ENCODE measurements at places on chromosomes 11 and 22. TPM values are rescaled to one million over a fixed set of nuclear protein-coding genes. Genes with fewer than 3 reads are reported as not detected.

- no peak overlapping the region for H3K4me3 ChIP-seq
- H3K27me3 ChIP-seq: no peaks in the 10 kb centered on the region
- no peaks in the 10 kb centered on the region for H3K4me1 ChIP-seq
Measured at GRCh38 chr11:25961539-25961938, 370.4 kb upstream of the ANO3 start.

DNA sequence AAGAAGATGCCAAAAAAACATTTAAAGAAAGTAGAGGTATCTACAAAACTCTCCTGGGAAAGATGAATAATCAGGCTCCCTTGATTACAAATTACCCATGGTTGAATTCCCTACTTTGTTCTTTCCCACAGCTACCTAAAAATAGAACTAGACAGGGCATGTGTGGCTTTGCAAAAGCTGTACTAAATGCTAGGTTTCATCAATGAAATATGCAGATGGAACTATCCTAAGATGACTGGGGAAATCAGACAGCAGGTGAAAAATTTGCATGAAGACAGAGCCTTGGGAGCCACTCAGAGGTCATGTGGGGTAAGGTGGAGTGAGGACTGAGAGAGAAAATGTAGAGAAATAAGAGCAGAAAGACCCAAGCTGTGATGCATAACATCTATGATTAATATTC is 14.7 kb downstream of the LAYN start:
- no peak overlapping the region for H3K4me3 ChIP-seq
- no peaks in the 10 kb centered on the region for H3K27me3 ChIP-seq
- no peaks in the 10 kb centered on the region for H3K36me3 ChIP-seq
- H3K4me1 ChIP-seq: peaks cover 9% of the 10 kb centered on the region

GRCh38 chr11:118015385-118015841 is 29.2 kb downstream of the IL10RA start:
- no peaks in the 10 kb centered on the region for H3K36me3 ChIP-seq
- no peak overlapping the region for H3K27ac ChIP-seq
- peaks cover 63% of the 10 kb centered on the region for H3K27me3 ChIP-seq
- H3K4me1 ChIP-seq: no peaks in the 10 kb centered on the region
- no peak overlapping the region for H3K4me3 ChIP-seq

DNA sequence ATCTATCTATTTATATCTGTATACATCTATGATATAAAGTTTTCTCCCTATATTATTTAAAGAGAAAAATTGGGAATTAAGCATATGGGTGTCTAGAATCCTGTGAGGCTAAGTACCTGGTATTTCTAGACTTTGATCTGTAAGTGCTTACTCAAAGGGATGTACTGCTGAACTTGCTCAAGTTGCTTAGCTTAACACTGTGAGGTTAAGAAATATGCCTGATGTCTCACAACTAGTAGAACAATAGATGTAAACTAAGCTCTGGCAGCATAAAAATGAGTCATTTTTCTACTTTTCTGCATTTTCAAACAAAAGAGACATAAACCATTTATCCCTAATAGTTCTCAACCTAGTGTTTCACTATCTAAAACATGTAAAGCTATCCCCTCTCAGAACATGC is 744.4 kb upstream of the ANO3 start:
- no peak overlapping the region for H3K27ac ChIP-seq
- no peaks in the 10 kb centered on the region for H3K36me3 ChIP-seq
- no peaks in the 10 kb centered on the region for H3K4me1 ChIP-seq

GRCh38 chr22:42857845-42858481 is 890 bp upstream of the ARFGAP3 start:
- H3K27ac ChIP-seq: no peak overlapping the region
- no peak overlapping the region for H3K4me3 ChIP-seq
- no peaks in the 10 kb centered on the region for H3K27me3 ChIP-seq
- H3K36me3 ChIP-seq: peaks cover 53% of the 10 kb centered on the region

DNA sequence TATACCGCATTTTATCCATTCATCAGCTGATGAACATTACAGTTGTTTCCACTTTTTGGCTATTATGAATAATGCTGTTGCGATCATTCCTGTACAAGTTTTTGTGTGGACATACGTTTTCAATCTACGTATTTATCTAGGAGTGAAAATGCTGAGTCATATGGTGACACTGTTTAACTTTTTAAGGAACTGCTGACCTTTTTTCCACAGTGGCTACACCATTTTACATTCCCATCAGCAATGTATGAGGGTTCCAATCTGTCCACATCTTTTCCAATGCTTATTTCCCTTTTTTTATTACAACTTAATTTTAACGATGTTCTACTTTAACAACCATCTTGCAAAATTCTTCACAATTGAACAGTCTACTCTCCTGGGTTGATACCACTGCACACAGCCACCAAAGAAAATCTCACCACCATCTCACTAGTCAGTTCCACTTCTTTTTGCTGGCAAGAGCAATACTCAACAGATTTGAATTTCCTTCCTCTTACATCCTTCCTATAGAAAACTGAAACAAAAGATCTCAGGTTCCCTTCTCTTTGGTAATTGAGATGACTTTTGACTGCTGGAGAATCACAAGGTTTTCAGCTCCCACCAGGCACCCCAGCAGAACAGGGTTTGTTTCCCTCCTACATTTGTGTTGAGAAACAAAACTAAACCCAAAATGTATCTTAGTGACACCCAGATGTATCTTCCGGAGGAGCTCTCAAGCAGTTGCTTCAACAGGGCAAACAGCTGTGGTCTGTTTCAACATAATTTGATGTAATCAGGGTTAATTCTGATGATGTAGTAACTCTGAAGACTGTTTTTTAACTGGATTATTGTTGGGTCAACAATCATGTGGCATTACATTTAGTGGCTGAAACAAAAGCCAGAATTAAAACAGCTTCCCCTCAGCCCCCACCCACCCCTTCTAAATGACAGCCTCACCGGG is 7.0 kb upstream of the GAB2 start:
- H3K4me1 ChIP-seq: peaks cover 5% of the 10 kb centered on the region
- H3K36me3 ChIP-seq: no peaks in the 10 kb centered on the region
- no peak overlapping the region for H3K27ac ChIP-seq
- DNase-seq: no peak

DNA sequence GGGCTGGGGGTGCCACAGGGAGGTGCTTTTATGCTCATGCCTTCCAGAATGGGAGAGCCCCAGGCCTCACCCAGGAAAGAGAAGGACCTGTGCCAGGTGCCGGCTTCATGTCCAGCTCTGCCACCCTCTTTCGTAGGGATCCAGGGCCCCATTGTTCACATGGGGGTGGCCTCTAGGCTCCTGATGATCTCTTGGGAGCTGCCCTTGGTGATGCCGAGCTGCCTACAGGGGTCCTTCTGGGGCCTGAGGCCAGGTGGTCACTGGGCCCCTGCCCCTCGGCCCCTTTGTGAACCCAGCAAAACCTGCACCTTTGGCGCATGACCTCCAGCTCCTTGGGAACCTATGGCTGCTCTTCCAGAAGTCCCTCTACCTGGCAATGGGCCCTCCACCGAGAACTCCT is 41.4 kb upstream of the SMIM38 start:
- no peak for DNase-seq
- peaks cover 9% of the 10 kb centered on the region for H3K27me3 ChIP-seq
- no peak overlapping the region for H3K4me3 ChIP-seq
- peaks cover 17% of the 10 kb centered on the region for H3K4me1 ChIP-seq
- no peak overlapping the region for H3K27ac ChIP-seq

DNA sequence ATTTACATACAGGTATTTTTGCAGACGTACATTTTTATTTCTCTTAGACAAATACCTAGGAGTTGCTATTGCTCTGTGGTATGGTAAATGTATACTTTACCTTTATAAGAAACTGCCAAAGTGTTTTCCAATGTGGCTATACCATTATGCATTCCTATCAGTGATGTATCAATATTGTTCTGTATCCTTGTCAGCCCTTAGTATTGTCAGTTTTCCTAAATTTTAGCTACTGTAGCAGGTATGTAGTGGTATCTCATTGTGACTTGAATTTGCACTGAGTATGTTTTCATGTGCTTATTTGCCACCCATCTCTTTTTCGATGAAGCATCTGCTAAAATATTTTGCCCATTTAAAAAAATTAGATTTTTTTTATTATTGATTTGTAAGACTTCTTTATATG is 37.0 kb downstream of the CLPB start:
- H3K27me3 ChIP-seq: no peaks in the 10 kb centered on the region
- H3K4me1 ChIP-seq: no peaks in the 10 kb centered on the region
- no peak overlapping the region for H3K4me3 ChIP-seq
- no peaks in the 10 kb centered on the region for H3K36me3 ChIP-seq

DNA sequence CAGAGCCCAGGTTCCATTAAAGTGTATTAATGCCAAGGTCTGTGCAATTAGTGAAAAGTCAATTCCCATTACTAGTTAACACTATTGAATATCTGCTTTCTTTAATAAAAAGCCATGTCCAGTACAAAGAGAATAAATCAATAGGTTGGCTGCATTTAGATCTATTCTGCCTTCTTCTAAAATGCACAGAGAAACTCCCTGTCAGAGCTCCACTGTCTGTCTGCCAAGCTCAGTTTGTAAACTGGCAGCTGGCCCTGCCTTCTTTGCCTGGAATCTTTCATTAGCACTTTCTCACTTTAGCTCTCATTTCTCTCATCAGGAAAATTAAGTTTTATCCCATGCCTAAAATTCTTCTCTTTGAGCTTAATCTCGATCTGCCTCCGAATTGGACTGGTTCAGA is 35.6 kb downstream of the ARL14EP start:
- no peak overlapping the region for H3K27ac ChIP-seq
- no peak for DNase-seq
- peaks cover 29% of the 10 kb centered on the region for H3K27me3 ChIP-seq
- no peak overlapping the region for H3K4me3 ChIP-seq

- peak overlapping the region; percentile 42 for H3K27ac ChIP-seq
- H3K27me3 ChIP-seq: no peaks in the 10 kb centered on the region
Measured at GRCh38 chr22:38755155-38755910, 465 bp downstream of the SUN2 start.

The SMIM35 gene
- total RNA-seq: not detected

DNA sequence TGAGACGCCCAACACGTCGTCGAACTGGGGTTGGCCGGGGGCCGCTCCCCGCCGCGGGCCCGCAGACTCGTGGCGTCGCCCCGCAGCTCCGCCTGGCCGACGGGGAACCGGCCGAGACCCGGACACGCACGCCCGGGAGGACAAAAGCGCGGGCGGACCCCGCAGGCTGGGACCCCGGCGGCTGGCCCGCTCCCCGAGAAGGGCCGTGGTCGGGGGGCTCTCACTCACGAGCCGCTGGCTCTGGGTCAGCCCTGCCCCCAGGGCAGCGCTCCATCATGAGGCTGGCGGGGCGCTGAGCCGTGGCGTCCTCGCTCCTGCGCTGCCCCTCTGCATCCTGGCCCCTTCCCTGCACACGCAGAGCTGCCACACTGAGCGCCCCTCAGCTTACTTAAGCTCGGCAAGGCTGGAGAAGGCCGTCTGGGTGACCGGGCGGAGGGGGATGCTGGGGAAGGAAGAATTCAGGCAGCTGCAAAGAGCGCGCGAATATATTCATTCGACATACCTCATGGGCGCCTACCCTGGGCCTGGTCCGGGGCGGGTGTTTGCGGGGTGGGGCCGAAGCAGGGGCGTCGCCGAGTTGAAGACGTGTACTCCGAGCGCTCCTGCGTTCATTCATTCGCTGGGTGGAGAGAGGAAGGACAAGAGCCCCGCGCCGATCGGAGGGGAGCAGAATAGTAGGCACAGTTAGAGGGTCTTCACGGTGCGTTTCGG is 579 bp upstream of the CYB5R2 start:
- H3K4me1 ChIP-seq: peaks cover 63% of the 10 kb centered on the region
- peak; percentile 49 for DNase-seq
- H3K4me3 ChIP-seq: peak overlapping the region; percentile 81

GRCh38 chr22:38863531-38864131 is 8.4 kb downstream of the CBX6 start:
- DNase-seq: no peak
- no peaks in the 10 kb centered on the region for H3K27me3 ChIP-seq
- peaks cover 14% of the 10 kb centered on the region for H3K4me1 ChIP-seq
- no peak overlapping the region for H3K4me3 ChIP-seq

DNA sequence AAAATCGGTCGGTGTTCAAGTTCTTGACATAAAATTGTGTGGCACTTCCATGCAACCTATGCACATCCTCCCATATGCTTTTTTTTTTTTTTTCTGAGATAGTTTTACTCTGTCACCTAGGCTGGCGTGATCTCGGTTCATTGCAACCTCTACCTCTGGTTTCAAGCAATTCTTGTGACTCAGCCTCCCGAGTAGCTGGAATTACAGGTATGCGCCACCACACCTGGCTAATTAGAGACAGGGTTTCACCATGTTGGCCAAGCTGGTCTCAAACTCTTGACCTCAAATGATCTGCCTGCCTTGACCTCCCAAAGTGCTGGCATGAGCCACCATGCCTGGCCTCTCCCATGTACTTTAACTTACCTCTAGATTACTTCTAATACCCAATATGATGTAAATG is 15.0 kb downstream of the GLB1L3 start:
- H3K27me3 ChIP-seq: peaks cover 28% of the 10 kb centered on the region
- DNase-seq: no peak
- H3K4me3 ChIP-seq: no peak overlapping the region
- no peaks in the 10 kb centered on the region for H3K36me3 ChIP-seq

DNA sequence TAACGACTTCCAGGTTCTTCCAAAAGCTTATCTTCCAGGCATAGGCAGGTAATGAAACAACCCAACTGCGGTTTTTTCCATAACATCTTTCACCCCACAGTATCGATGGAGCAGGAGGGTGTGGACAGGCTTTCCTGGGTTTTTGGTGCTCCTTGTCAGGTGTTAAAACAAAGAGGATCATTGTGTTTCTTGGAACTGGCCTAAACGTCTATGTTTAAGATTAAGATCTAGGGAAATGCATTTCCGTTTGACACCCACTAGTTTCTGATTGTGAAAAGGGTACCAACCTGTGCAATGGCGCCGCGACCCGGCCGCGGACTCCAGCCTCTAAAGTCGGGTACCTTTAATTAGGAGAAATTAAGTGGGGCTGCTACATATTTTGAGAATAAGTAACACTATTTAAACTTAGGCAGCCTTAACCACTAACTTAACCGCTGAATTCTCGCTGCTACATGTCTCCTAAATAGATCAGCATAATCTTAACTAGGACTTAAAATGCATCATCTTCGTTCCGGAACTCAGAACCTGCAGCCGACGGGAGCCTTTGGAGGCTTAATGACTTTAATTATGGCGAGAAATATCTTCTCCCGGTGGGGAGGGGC is 31.5 kb downstream of the C22orf31 start:
- peak overlapping the region; percentile 99 for H3K27ac ChIP-seq
- no peaks in the 10 kb centered on the region for H3K27me3 ChIP-seq
- H3K4me1 ChIP-seq: peaks cover 60% of the 10 kb centered on the region
- peaks cover 53% of the 10 kb centered on the region for H3K36me3 ChIP-seq
- peak overlapping the region; percentile 92 for H3K4me3 ChIP-seq

DNA sequence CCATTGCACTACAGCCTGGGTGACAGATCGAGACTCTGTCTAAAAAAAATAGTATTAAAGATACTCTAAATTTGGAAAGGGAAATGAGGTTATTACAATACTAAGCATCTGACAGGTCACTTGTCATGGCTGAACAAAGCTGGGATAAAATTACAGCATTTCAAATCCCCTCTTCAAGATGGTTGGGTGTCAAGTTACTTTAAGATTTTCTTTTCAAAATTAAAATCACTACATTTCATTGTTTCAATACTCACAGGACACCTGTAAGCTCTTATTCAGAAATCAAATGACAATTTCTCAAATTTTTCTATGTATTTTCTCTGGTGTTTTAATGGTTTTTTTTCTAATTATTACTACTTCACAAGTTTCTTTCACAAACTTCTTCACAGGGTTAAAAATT is 5.7 kb downstream of the TAF1D start:
- H3K36me3 ChIP-seq: peaks cover 84% of the 10 kb centered on the region
- DNase-seq: no peak
- H3K4me3 ChIP-seq: no peak overlapping the region
- no peaks in the 10 kb centered on the region for H3K27me3 ChIP-seq

The MPPED1 gene
- not detected for total RNA-seq

The INS gene
- not detected for total RNA-seq

GRCh38 chr11:101113540-101113939 is 16.1 kb downstream of the PGR start:
- no peaks in the 10 kb centered on the region for H3K4me1 ChIP-seq
- no peak overlapping the region for H3K4me3 ChIP-seq
- no peak overlapping the region for H3K27ac ChIP-seq

Data from Calu3 (cell line).